ENCODE measurements at places on chromosomes 7 and 10.

- no peak for DNase-seq
Measured at GRCh38 chr7:66296001-66296521, 90.9 kb downstream of the TPST1 start.

- DNase-seq = no peak
Measured at GRCh38 chr7:16350634-16351033, 70.7 kb downstream of the CRPPA start.

DNA sequence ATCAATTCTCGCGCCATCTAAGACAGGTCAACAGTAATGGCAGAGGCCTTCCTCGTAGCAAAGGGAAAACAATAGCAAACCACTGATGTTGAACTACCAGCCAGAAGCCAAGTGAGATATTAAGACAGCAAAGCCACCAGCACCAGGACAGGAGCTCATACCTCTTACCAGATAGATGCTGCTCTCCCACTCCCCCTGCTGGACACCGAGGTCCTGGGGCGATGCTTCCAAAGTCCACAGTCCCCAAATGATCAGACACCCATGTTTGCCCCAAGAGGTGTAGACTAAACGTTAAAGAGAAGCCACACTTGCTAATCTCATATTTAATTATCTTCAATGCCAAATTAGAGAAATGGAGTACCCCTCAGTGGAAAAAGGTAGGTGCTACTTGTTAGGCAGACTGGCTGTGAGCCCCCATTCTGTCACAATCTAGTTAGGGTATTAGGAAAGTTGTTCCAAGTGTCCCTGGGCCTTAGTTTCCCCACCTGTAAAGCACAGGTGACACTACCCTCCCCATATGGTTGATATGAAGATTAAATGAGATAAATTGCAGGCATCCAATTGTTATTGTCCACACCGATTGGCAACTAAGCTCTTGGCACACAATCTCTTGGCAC is 39.9 kb downstream of the TOMM7 start:
- DNase-seq = peak; percentile 87

DNA sequence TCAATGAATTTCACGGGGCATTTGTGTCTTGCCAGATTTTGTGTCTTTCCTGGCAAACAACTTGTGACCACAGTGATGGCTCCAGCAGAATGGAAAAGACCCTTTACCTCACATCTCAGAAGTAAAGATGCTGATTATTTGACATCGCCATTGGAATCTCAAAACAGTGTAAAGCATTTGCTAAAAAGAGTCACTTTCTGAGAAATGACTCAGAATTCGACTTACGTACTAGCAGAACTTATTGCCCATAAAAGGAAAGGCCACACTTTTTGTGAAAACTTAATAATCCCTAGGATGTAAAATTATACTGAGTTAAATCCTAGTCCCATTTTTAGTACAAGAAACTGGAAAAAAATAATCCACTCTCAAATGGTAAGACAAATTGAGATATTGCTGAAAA is 35.9 kb upstream of the PRKCQ start:
- no peak for DNase-seq

DNA sequence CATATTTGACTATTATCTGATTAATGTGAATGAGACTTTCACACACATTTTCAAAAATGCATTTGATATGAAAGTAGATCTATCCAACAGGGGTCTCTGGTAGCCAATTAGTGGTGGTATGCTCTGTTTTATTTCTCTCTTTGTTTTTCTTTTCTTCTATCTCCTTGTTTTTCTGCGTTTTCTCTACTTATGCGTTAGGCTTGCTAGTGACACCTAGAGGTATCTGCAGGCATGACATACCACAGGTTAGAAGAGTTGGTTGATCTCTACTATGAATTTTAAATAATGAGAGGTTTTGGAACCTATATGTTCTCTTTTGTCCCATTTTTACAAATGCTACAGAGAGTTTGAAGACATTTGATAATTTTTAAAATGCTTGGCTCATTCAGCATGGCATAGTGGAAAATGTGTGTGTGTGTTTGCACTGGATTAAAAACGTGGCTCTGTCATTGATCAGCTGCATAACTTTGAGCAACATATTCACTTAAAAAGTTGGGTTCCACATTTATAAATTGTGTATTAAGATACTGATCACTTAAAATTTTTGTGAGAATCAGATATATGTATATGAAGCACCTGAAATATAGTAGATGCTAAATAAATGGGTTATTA is 28.1 kb upstream of the PLXDC2 start:
- DNase-seq = no peak

Measured in activated effector memory CD4-positive, alpha-beta T cell treated with anti-CD3 and anti-CD28 coated beads, Interleukin-2, amount 50 U/mL, for 16 hours (primary cell).